Kidney capillary endothelial cell (primary cell): ENCODE measurements at places on chromosomes 7 and 10.
A peak's percentile ranks its signal among the peaks of the same experiment; 100 is the strongest.

DNA sequence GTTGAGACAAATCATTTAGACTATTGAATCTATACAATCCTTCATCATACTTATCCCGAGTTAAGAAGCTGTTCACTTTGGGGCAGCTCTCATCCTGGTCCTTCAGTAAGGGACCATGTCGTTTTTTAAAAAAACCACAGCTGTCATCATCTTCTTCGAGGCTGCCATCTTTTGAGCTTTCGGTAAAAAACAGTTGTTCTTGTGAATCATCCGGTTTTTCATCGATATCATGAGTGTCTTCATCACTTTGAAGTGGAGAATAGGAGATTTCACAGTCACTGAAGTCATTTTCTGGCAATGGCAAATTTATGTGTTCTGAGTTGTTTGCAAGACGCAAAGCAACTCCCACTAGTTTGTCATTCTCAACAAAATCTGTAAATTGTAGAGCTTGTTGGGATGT, 3.9 kb downstream of the DCLRE1A start:
- DNase-seq: no peak

GRCh38 chr10:58367069-58367468, 18.1 kb upstream of the TFAM start:
- DNase-seq: no peak

DNA sequence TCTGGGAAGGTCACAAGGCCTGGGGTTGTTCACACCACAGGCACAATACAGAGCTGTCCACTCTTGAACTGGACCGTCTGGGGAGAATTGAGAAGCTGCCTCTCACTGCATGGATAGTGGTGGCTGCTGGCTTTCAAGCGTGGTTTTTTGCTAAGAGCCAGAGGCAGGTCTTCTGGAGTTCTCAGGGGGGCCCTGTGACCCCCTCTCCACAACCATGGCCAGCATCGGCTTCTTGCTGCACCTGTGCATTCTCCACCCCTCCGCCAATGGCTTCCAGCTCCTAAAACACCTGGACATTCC, 140.3 kb downstream of the ADCY1 start:
- no peak for DNase-seq

GRCh38 chr7:121456785-121457359, 60.8 kb upstream of the FAM3C start:
- DNase-seq: no peak

- DNase-seq: no peak
These were observed 72.7 kb downstream of the LHPP start for GRCh38 chr10:124534231-124534798.

- no peak for DNase-seq
These were observed 8.7 kb upstream of the EN2 start for GRCh38 chr7:155449008-155449868.

DNA sequence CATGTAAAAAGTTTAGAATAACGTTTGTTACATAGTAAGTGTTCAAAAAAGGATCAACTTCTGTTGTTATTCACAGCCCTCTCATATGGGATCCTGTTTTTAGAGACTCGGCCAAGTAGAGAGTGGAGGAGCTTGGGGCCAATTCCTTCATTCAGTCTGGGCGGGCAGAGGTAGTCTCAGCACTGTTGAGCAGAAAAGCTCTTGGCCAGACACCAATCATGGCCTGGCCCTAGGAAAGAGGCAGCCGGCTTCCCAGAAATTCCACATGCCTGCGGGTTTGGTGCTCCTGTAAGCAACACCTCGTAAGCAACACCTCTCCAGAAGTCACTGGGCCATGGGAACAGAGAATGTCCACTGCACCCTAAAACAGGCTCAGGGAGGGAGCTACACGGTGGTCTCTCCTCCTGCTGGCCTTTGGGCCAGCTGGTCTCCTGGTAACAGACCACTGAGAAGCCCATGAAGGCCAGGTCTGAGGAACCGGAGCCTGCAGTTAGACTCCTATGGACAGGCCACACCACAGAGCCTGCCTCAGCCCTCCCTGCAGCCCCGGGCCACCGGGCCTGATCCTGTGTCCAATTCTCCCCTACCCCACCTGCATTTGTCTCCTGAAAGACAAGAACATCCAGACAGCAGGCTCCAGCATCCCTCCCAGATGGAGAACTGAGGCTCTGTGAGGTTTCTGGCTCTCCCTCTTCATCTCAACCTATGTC, 149.1 kb downstream of the GRID1 start:
- no peak for DNase-seq

DNA sequence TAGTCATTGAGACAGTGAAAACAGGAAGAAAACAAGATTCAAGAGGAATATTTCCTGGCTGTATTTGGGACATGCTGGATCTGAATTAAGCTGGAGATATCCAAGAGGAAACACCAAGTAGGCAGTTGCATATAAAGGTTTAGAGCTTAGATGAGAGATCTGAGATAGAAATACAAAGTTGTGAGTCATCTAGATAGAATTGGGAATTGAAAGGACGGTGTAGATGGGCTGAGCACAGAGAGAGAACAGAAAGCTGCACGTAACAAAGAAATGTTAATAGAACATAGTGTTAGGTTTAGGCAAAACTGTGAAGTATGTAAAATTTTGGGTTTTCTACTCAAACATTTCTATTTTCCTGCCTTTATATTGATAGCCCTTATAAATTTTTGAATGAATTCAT, 218.5 kb upstream of the TMEM196 start:
- DNase-seq: no peak

DNA sequence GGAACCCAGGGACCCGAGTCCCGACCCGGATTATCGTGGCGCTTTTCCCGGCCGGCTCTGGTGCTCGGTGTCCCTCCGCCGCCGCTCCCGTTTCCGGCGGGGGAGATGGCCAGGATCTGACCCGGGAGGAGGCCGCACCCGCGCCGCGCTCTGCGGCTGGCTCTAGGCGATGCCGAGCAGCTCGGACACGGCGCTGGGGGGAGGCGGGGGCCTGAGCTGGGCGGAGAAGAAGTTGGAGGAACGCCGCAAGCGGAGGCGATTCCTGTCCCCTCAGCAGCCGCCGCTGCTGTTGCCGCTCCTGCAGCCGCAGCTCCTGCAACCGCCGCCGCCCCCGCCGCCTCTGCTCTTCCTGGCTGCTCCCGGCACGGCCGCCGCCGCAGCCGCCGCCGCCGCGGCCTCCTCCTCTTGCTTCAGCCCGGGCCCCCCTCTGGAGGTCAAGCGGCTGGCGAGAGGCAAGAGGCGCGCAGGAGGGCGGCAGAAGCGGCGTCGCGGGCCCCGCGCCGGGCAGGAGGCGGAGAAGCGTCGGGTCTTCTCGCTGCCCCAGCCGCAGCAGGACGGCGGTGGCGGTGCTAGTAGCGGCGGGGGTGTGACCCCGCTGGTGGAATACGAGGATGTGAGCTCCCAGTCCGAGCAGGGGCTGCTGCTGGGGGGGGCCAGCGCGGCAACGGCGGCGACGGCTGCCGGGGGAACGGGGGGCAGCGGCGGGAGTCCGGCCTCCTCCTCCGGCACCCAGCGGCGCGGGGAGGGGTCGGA, 593 bp downstream of the CDK13 start:
- DNase-seq: peak; percentile 26
